ENCODE measurements at places on chromosomes 11 and 22.

- DNase-seq = no peak
These were observed 30.4 kb downstream of the CYTH4 start for GRCh38 chr22:37312549-37313183.

GRCh38 chr11:44698252-44698912, 28.4 kb upstream of the TSPAN18 start:
- no peak for DNase-seq

- no peak for DNase-seq
These were observed 999 bp upstream of the PDE2A start for GRCh38 chr11:72675221-72675620.

DNA sequence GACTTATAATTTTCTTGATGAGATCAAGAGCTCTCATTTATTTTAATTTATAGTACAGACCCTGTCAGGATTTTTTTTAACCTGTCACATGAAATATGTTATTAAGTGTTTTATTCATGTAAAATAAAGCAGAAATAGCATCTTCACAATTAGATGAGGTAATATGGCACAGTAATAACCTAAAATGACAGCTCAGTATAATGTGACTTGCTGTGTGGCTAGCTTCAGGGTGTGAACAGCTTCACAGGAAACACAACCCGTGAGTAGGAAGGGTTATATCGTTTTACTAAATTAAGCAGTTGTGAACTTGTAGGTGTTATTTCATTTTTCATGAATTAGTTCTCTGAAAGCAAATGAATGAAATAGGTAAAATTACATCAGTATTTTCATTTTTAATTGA, 366.9 kb upstream of the CHORDC1 start:
- no peak for DNase-seq

DNA sequence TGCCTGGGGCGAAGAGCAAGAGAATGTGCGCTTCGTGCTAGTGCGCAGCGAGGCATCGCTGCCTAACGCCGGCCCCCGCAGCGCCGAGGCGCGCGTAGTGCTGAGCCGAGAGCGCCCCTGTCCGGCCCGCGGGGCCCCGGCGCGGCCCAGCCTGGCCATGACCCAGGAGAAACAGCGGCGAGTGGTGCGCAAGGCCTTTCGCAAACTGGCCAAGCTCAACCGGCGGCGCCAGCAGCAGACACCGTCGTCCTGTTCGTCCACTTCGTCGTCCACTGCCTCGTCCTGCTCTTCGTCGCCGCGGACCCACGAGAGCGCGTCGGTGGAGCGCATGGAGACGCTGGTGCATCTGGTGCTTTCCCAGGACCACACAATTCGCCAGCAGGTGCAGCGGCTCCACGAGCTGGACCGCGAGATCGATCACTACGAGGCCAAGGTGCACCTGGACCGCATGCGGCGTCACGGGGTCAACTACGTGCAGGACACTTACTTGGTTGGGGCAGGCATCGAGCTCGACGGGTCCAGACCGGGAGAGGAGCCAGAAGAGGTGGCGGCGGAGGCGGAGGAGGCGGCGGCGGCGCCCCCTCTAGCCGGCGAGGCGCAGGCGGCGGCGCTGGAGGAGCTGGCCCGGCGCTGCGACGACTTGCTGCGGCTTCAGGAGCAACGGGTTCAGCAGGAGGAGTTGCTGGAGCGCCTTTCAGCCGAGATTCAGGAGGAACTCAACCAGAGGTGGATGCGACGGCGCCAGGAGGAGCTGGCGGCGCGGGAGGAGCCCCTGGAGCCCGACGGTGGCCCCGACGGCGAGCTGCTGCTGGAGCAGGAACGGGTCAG, 1.0 kb downstream of the RASSF10 start:
- DNase-seq = no peak

GRCh38 chr11:14656536-14657457, 13.2 kb downstream of the PDE3B start:
- no peak for DNase-seq

DNA sequence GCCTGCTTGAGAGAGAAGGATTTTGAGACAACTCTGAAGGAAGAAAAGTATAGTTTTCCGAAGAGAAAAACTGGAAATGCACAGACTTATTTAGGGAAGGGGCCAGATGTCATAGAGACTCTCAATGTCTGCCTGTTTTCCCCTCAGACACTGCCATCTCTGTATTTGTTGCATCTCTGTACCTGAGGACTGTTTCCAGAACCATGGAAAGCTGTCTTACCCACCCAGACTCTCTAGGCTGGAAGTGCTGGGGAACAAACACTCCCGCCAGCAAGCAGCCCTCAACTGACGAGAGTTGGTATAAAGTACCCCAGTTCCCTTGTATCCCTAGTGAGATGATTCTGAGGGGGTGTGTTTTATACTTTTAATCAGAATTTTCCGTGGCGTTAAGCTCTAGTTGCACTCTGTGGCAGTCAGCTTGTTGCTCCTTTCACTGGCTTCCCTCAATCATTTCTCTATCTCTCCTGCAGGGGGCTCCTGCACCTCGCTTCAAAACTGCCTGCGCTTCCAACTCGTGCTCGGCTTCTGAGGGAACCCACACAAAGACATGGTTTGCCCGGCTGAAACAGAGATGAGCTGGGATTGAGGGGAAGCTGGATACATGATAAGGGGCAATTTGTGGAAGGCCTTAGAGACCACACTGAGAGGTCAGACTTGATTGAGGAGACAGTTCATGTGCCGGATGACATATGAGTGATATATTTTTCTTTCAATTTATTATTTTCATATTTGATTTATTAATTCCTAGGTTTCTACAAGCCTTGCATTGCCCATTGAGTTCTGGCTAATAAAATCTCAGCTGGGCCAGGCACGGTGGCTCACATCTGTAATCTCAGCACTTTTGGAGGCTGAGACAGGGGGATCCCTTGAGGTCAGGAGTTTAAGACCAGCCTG, 36.9 kb upstream of the CLPB start:
- DNase-seq = peak; percentile 77

GRCh38 chr11:71109186-71109585, 143.2 kb downstream of the SHANK2 start:
- DNase-seq = no peak

DNA sequence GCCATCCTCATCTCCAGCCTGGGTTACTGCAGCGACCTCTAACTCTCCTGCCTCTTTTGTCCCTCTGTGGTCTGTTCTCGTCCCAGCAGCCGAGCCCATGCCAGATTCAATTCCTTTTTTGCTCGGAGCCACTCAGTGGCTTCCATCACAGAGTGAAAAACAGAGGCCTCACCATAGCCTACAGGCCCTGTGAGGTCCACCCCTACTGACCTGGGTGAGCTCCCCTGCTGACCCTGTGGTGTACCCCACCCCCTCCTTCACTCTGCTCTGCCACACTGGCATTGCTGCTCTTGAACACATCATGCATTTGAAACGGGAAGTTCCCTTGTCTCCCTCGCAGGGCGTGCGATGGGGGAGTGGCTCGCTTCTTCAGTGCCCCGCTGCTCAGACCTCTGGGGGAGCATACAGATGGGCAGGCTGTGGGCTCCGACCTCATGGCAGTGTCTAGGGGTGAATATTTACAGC, 2.1 kb downstream of the AIP start:
- no peak for DNase-seq

DNA sequence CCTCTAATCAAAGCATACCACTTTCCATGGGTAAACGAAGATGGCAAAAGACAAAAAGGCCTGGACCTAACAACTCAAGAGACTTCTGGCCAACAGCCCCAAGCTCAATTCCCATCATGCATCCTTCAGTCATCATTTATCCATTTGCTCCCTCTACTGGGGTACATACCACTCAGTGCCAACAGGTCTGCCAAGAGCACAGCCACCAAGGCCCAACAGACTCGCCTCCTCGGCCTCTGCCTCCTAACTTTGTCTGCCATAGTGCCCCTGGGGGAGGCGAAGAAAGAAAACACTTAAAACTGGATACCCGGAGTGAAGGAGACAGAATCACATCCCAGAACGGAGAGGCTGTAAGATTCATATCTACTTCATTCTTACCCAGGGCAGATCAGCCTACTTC, 1.1 kb downstream of the HYOU1 start:
- peak; percentile 48 for DNase-seq

GRCh38 chr11:72426758-72427157, 7.6 kb downstream of the CLPB start:
- no peak for DNase-seq

GRCh38 chr22:27751277-27752070, 50.1 kb downstream of the MN1 start:
- no peak for DNase-seq

GRCh38 chr11:72222106-72222891, 2.3 kb upstream of the INPPL1 start:
- no peak for DNase-seq

GRCh38 chr22:44249376-44250147, 63.2 kb downstream of the SHISAL1 start:
- DNase-seq = no peak

- peak; percentile 96 for DNase-seq
These were observed 14.3 kb downstream of the ATP5MG start for GRCh38 chr11:118415739-118416068.

DNA sequence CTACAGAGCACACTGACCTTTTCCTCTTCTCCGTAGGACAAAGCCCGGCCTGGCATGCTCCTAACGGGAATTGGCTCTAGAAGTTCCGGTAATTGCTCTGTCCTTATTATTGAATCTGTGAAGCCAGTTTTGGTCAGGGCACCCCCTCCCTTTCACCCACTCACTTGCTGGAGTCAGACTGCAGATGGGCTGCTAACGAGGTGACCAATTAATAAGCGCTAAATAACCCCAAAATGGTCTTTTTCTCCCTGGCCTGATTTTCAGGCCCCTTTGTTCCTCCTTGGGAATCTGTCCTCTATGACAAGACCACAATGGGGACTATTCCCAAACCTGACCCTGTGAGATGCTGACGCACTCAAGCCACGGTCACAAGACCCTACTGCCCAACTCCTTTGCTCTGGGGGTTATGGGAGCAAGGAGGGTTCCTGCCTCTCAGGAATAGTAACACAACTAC, 610.0 kb upstream of the CADM1 start:
- no peak for DNase-seq

GRCh38 chr11:17019232-17019631, 5.0 kb upstream of the PLEKHA7 start:
- no peak for DNase-seq

GRCh38 chr11:35786188-35786587, 123.6 kb downstream of the TRIM44 start:
- DNase-seq = no peak
